ENCODE measurements at places on chromosomes 13 and 19.
A peak's percentile ranks its signal among the peaks of the same experiment; 100 is the strongest.

GRCh38 chr13:93499991-93500390, 273.4 kb downstream of the GPC6 start:
- DNase-seq: no peak

DNA sequence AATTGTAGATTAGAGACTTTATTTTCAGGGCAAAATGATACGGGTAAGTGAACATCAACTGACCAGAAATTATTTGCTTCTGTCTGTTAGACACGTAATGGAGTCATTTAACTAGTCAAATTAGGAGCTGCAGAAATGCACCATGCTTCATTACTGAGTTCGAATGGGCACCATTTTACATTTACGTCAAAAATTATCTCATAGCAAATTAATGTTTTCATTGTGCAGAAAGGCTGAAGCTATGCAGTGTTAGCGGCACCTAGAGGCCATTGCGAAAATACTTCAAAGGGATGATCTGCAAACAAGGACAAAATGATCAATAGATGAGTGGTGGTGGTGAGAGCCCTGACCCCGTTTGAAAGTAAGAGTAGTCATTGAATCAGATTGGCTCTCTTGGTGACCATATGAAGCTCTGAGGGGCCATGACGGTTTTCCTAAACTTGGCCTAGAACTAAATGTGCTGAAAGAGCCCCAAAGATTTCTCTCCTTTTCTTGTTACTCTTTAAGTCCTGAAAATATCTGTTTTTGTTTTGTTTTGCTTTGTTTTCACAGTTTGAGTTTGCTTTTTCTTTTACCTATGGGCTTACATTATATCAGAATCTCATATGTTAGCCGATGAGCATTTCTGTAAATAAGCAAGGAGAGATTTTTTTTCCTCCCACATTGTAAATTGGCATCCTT, 277.9 kb downstream of the ZNF536 start:
- peak; percentile 47 for DNase-seq

DNA sequence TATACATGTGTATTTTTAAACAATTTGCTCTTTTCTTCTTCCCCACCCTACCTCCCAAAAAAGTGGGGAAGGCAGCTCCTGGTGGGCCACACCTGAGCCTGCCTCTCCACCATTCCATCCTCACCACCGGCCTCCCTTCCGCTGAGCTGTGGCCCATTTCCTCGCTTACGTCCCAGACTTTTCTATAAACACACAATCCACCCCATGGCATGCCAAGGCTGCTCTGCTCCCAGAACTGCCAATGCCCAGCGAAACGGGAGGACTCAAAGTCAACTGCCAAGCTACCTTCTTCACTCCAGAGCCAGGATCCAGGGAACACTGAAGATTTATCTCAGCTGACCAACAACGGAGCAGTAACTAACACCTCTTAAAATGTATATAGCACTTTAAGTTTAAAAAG, 2.8 kb downstream of the N4BP2L1 start:
- DNase-seq: no peak

- DNase-seq: no peak
Measured at GRCh38 chr13:93437081-93437480, 210.5 kb downstream of the GPC6 start.

All from MM.1S (cell line).